ENCODE measurements at places on chromosomes 11 and 22. TPM values are rescaled to one million over a fixed set of nuclear protein-coding genes. Genes with fewer than 3 reads are reported as not detected.

The SCGB1A1 gene
- total RNA-seq = not detected

The TMEM191B gene
- total RNA-seq = not detected

The FOLR2 gene
- 15.1 TPM for total RNA-seq

The BBS1 gene
- 14.6 TPM for total RNA-seq

The PPARA gene
- total RNA-seq = 18.8 TPM

The GGT1 gene
- total RNA-seq = 0.52 TPM

The OR8D1 gene
- under 0.01 TPM for total RNA-seq

The TRIM48 gene
- total RNA-seq = not detected

The CCDC116 gene
- not detected for total RNA-seq

The TRIM3 gene
- total RNA-seq = 8.4 TPM

The CRYBB2 gene
- not detected for total RNA-seq

The MB gene
- 84.5 TPM for total RNA-seq

The FAM118B gene
- total RNA-seq = 14.1 TPM

The SHANK2 gene
- total RNA-seq = 2.6 TPM

The HMGXB4 gene
- total RNA-seq = 9.9 TPM

The OR51I1 gene
- total RNA-seq = 0.52 TPM

The BCR gene
- 12.5 TPM for total RNA-seq

The SCGB1D2 gene
- total RNA-seq = not detected

The PGA5 gene
- total RNA-seq = not detected

The F2 gene
- total RNA-seq = 0.52 TPM

The KRTAP5-1 gene
- total RNA-seq = not detected

The ARHGEF12 gene
- 59.5 TPM for total RNA-seq

The MAP6 gene
- 2.1 TPM for total RNA-seq

The DNAJB7 gene
- not detected for total RNA-seq

The MIAT gene
- 0.52 TPM for total RNA-seq

The LIF gene
- 0.52 TPM for total RNA-seq

The TIMP3 gene
- total RNA-seq = 64.2 TPM

The PANX2 gene
- total RNA-seq = not detected

The ZNF215 gene
- total RNA-seq = 1.6 TPM

The NEFH gene
- total RNA-seq = 0.52 TPM

The OR8G5 gene
- total RNA-seq = 0.52 TPM

The TNNI2 gene
- 2,937 TPM for total RNA-seq

The IL17REL gene
- not detected for total RNA-seq

The TMPRSS13 gene
- total RNA-seq = not detected

The BANF1 gene
- 26.6 TPM for total RNA-seq

The OR52N2 gene
- not detected for total RNA-seq

The CLDN5 gene
- total RNA-seq = 84.0 TPM

The CYTH4 gene
- 12.0 TPM for total RNA-seq

The RAG2 gene
- not detected for total RNA-seq

The PRG3 gene
- 2.6 TPM for total RNA-seq

The SDF2L1 gene
- 4.2 TPM for total RNA-seq

The BIK gene
- 0.52 TPM for total RNA-seq

The MPEG1 gene
- 11.0 TPM for total RNA-seq

The SLC22A8 gene
- not detected for total RNA-seq

The APOA4 gene
- total RNA-seq = 0.52 TPM

The CCDC87 gene
- total RNA-seq = not detected

The SLC17A6 gene
- total RNA-seq = not detected

The KCTD21 gene
- 2.6 TPM for total RNA-seq

The PNPLA5 gene
- total RNA-seq = not detected

The ADM2 gene
- under 0.01 TPM for total RNA-seq

The ELMOD1 gene
- total RNA-seq = 6.3 TPM

The MCHR1 gene
- 1.6 TPM for total RNA-seq

The P2RY6 gene
- 2.1 TPM for total RNA-seq

The KMT2A gene
- 20.4 TPM for total RNA-seq
